ENCODE measurements at places on chromosomes 6 and 20. TPM values are rescaled to one million over a fixed set of nuclear protein-coding genes. Genes with fewer than 3 reads are reported as not detected.

The DEF6 gene
- 2.1 TPM for total RNA-seq

The DSP gene
- total RNA-seq: 6.2 TPM

The KHDRBS2 gene
- total RNA-seq: 33.7 TPM

The MROH8 gene
- total RNA-seq: 9.9 TPM

The DACT2 gene
- total RNA-seq: 4.6 TPM

The RAET1G gene
- total RNA-seq: not detected

The DZANK1 gene
- total RNA-seq: 6.0 TPM

The BPIFB4 gene
- not detected for total RNA-seq
